ENCODE measurements at places on chromosomes 2 and 18. TPM values are rescaled to one million over a fixed set of nuclear protein-coding genes. Genes with fewer than 3 reads are reported as not detected.

COL3A1 gene
- 129 TPM for total RNA-seq

OTOS gene
- total RNA-seq, result 0.94 TPM

GREB1 gene
- 1.4 TPM for total RNA-seq

SPP2 gene
- not detected for total RNA-seq

COL4A4 gene
- 0.78 TPM for total RNA-seq

SERPINB8 gene
- total RNA-seq, result 1.1 TPM

TTN gene
- total RNA-seq, result 3.7 TPM

All from occipital lobe (tissue), 3 donors.